ENCODE measurements at places on chromosomes 6 and 20.
A peak's percentile ranks its signal among the peaks of the same experiment; 100 is the strongest.

GRCh38 chr6:124792386-124792785 is 169.9 kb upstream of the RNF217 start:
- DNase-seq, result peak; percentile 6

DNA sequence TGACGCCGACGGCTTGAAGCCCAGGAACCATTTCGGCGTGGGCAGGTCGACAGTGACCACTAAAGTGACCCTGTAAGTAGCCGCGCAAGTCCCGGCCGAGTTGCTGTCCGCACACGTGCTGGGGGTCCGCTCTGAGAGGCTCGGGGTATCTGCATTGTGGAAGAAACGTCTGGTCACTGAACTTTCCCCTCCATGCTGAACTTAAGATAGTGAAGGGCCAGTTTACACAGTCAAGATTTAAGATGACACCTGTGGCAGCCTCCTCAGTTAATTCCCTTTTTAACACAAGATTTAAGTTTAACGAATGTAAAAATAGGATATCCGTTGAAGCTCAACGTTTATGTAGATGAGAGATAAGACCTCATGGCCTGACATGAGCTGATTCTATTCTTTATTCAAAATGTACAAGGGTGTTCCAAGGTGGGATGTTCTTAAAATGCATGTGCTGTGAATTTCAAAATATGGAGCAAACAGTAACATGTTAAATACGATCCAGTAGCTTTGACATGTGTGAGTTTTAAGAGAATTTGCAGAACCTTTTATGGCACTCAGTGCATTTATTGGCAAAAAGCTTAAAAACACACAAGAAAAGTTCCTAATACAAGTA is 116.2 kb downstream of the RTN4IP1 start:
- no peak for DNase-seq

DNA sequence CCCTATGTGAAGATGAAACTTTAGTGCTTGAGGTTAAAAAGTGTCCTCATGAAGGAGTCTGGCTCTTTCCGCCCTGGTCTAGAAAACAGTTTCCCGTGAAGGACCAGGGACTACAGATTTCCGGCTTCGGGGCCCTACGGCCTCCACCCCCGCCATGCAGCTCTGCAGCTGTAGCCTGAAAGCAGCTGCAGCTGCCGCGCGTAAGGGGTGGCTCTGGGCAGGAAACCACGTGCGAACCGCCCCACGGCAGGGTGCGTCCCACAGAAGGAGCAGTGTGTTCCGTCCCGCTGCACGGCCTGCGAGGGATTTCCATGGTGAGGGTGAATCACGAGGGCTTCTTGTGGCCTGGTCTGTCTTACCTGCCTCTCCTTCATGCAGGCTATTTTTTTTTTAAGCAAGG is 117.0 kb downstream of the ERMARD start:
- no peak for DNase-seq

DNA sequence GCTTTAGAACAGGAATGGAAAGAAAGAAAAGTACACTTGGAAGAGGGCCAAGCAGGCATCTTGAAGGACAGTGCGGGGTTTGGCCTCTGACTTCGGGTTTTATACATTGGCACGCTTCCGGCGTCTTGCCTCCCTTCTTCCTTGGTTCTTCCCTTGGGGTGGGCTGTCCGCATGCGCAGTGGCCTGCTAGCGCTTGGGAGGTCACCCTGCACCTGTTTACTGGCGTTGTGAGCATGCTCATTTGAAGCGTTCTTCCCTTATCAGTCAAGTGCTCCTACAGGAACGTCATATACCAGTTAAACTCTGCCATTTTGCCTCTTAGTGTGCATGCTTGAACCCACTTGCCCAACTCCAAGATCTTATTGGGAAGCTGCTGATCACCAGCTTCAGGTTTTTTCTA is 230.0 kb downstream of the TTLL2 start:
- DNase-seq, result no peak

DNA sequence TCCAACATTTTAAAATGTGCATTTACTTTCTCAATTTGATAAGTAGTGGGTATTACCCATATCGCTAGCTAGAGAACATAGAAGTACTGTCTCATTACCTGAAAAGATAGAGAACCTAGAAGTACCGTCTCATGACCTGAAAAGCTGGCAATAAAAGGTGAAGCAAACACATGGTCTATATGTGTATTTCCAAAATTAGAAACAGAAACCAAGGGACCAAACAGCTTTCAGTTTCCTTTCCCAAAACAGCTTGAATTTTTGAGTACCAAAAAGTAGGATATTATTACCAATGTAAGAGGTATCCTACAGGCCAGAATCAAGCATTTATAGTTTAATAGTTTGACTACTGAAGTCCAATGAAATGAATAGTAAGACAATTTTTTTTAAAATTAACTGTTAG is 77.2 kb downstream of the KIF13A start:
- DNase-seq, result no peak

DNA sequence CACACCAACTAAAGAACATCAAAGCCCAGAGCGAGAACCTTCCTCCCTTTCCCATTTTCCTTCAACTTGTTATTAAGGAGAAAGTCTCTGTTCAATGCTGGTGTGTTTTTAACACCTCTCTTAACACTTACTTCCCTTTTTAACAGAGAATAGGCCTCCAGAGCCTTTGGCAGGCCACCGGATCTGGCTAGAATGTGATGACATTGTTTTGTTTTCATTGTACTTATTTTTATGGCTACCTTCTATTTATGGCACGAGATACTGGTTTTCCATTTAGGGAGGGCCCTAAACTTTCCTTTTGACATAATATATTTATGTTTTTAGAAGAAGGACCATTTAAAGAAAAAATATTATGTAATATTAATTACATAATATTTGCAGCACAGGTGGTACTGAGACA is 21.6 kb downstream of the TCF15 start:
- DNase-seq, result no peak

DNA sequence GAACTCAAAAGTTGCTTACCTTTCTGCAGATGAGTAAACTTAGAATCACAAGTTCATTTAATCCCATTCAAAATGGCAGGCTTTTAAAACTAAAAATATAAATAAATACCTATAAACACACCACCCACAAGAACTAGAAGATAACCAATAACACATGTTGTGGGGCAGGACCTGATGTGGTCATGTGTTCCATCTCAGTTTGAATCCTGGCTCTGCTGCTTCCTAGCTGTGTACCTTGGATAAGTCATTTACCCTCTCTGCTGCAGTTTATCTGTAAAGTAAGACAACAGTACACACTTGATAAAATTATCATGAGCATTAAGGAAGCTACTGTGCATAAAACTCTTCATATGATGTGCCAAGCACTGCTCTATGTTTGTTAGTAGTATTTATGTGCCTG is 22.0 kb downstream of the TRIM27 start:
- DNase-seq, result no peak

DNA sequence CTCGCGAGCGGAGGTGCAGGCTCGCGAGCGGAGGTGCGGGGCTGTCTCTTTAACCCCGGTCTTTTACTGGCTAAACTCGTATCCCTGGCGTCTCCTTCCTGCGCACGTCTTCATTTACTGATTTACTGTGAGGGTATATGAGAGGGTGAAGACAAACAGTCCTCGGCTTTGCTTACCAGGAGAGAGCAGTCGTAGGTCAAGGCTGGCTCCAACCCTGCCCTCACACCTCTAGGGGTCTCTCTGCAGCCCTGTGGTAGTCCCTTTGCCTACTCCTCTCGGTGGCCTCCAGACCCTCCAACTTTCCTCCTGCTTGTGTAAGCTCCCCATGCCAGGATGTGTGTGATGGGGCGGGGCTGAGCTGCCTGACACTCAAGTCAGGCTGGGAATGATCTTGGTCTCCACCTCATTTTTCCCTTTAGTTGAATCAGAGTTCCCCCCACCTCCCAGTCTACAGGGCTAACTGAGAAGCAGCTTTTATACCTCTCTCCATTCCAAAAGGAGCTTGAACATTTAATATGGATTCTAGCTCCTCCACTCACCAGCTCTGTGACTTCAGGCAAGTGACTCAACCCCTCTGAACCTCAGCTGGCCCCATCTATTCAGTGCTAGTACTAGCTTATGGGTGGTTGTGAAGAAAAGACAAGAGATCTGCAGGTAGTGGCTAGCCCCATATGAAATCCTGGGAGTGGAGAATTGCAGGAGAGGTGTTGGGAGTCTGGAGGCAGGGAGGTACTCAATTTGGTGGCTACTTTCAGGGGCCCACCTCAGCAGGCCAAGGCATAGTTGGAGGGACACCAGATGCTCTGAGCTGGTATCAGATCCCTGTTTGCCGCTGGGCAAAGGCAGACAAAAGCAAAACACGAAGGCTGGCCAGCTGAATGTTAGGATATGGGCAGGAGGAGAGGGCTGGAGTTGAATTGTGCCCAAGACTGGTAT is 902 bp downstream of the SLC29A1 start:
- no peak for DNase-seq

DNA sequence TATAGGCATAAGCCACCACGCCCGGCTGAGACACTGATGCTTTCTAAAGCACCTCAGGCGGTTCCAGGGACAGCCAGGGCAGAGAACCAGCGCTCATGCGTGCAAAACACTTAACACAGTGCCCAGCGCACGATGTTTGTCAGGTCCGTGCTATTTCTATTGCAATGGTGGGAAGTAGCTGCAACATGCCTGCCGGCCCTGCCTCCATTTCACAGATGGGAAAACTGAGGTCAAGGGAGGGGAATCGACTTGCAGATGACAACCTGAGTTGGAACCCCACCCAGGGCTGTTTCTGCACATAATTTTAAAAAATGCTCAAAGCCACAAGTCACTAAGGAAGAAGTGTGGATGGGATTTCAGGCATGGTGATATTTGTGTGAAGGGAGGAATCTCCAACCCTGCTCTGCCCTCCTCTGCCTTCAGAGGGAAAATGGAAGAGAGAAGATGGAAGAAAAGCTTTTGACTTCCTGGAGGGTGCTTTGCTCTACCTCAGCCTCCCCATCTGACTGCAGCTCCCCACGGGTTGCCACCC is 39.9 kb downstream of the KIAA1755 start:
- DNase-seq, result no peak

DNA sequence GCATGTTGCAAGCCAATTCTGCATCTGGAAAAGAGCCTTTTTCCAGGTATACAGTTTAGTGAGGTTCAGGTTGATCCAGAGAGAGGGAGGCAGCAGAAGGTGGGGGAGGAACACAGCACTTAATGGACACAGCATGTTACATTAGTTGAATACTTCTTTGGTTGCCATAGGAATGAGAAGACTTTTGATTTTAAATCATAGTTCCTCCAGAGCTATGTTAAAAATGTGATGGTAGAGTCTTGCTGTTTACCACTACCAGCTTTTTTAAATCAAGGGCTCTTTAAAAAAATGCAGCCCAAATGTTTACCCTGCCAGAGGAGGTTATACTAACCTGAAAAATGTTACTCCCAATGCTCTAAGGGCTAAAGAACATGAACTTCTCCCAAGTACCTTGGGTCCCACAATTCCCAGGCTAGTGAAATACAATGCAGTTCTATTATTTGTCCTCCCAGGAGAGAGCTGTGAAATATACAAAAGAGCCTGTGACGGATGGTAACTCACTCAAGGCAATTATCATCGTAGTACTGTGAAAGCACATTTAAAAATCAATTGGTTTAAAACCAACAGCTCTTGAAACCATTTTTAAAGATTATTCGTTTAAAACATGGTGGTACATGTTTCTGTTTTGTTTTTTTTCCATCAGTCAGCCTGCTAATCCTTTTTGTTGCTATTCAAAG is 6.9 kb upstream of the PHACTR1 start:
- peak; percentile 8 for DNase-seq

DNA sequence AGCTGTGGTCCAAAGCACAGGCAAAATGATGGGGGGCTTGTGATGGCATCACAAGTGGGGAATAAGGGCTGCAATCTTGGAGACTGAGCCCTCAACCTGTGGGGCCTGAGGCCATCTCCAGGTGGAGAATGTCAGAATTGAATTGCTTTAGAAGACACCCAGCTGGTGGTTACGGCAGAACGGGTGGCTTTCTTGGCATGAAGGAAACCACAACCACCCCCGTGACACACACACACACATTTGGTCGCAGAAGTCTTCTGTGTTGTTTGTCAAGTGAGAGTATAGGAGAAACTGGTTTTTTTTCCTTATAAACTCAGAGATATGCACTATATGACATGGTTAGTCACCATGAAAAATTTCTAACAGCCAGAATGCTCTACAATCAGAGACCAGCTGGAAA is 139.5 kb upstream of the CDH4 start:
- DNase-seq, result no peak

DNA sequence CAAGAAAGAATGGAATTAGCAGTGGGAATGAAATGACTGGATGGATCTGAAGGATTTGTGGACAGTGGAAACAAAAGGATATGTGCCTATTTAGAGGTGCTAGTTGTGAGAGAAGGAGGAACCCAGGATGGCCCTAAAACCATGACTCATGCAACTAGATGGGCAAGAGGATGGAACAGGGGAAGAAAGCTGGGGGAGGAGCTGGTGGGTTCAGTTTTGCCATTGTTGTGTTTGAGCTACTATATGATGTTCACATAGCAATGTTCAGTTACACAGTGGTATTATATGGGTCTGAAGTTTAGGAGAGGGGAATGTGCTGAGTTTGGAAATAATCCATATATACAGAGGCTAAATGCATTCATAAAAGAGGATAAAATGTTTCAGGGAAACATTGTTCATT is 125.7 kb upstream of the SSTR4 start:
- DNase-seq, result no peak

GRCh38 chr6:169415179-169415578 is 161.5 kb upstream of the THBS2 start:
- no peak for DNase-seq

GRCh38 chr6:145903356-145904102 is 60.6 kb downstream of the SHPRH start:
- DNase-seq, result no peak

- DNase-seq, result no peak
Measured at GRCh38 chr6:37484786-37485170, 14.9 kb downstream of the CCDC167 start.

DNA sequence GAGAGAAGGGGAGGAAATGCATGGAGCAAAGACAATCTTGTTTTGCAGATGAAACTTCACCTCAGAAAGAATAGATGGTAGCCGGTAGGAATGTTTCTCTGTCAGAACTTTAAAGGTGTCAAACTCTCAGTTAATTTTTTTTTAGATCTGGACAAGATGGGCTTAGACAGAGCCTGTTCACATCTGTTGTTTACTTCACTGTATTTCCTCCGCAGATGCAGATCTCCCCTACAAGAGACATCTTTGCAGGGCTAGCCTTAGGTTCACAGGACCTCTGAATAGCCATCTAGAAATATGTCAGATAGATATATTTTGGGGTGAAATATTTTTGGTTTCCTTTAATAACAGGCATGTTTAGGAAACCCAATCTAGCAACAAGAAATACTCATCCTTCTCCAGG is 12.1 kb upstream of the ZBP1 start:
- no peak for DNase-seq

- DNase-seq, result no peak
Measured at GRCh38 chr6:85887461-85887860, 244.8 kb upstream of the SYNCRIP start.

- peak; percentile 83 for DNase-seq
Measured at GRCh38 chr6:112231594-112232060, 22.7 kb downstream of the LAMA4 start.

DNA sequence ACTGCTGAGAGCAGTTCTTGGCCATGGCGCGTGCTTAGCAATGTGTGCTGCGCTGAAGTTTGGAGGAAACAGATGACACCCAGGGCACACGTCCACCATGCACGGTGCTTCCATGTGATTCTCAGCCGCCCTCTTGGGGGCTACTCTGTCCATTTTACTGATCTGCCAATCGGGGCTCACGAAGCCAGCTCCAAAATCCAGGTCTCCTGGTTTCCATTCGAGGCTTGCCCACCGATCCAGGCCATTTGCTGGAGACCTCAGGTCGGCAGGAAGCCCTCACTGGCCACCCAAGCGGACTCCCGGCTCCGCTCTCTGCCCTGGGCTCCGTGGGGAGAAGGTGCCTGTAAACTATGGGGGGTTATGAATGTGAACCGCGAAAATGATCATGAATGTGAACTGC is 11.7 kb upstream of the FRMD1 start:
- DNase-seq, result no peak
